ENCODE measurements at places on chromosomes 4 and X.

- no peak for DNase-seq
Observed at GRCh38 chr4:138202686-138203085, 39.5 kb downstream of the SLC7A11 start.

- DNase-seq: no peak
Observed at GRCh38 chrX:33725535-33726210, 406.4 kb downstream of the FAM47A start.

DNA sequence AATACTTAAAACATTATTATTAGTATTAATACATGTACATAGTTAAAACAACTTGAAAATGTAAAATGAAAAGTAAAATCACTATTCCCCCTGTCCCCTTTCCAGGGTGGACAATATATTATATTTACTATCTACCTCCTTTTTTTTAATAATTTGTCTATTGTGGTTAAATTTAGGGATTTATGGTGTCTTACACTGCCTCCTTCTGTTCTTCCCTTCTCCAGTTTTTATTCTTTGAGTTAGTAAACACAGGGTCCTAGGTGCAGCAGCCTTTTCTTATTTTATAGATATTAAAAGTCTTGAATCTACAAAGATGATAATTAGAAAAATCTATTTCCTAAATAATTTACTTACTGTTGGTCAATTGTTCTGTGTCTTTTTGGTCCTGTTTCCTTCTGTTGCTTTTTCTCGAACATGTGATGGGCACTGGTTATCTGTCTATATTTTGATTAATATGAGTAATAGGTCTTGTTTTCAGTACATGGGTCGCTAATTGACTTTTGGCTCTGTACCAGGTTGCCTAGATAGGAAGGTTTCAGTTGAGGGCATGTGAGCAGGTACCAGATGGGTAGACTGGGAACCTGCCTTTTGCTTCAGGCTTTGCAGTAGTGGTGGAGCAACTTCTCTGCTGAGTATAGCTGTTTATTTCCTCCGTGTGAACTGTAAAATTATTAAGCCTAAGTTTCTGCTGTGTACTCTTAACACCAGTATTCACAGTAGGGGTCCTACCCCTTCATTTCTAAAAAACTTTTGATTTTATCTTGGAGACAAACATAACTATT lies 1.1 kb downstream of the NUDT9 start:
- no peak for DNase-seq

DNA sequence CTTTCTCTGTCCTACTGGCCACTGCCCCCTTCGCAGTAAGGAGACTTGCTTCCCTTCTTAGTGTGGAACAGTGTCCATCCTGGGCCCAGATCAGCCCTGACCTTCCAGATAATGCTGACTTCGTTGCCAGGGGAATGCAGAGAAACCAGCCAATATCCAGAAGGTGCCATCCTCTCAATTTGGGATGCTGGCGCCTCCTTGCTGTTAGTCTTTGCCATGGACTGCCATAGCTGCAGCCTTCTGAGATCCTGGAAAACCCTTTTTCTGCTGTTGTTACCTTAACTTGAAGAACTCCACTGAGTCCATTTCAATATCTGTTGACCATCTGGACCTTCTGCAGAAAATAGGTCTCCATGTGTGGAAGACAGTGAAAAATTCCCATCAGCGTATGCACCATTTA lies 21.8 kb downstream of the RAI2 start:
- DNase-seq: no peak

GRCh38 chr4:119833611-119834010 lies 205.0 kb upstream of the PDE5A start:
- DNase-seq: no peak

DNA sequence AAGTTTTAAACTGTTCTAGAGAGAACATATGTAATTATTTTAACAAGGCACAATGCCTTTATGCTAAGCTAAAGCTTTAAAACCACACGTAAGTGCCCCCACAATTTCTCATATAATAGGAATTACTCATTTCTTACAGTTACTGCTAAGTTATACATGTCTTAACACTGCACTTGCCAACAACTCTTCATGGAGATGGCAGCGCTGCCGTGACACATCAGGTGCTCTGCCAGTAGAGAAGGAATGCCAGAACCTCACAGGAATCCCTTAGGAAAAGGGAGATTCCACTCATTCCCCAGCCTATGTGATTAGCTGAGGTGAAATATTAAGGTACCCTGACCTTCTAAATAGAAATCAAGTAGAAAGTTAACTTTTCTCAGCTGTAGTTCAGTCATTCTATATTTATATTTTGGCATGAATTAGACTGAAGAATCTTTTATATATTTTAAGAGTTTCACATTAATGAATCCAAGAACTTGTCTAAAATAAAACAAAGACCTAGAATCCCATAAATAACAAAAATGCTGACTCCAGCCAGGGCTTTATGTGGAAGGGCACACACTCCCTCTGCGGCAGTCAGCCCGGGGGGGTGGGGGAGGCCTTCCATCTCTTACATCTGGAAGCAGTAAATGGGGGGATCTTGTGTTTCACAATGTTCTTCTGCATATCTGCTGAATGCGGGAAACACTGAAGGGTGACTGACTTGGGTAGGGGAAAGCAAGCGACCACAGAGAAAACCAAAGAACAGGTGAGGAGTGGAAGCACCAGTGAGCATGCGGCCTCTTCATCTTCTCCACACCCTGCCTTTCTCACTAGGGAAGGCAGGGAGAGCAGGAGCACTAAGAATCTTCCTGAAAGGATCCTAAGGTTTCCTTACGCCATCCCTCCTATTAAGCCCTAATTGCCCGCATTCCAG lies 23.7 kb downstream of the ACSL1 start:
- DNase-seq: no peak

DNA sequence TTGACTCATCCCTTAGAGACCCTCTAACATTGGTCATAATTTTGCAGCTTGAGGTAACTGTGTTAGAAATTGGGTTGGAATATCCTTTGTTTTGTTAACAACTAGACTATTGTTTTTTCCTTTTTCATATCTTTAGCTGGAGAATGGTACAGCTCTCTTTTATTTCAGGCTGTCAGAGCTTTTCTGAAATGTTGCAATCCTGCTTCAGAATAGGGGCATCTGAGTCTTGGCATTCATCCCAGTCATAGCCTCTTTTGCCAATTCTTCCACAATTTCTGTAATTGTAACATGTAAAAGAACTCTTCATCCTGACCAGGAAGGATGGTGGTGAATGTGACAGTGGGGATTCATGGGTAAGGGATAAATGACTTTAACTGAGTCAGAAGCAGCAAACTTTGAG lies 128.7 kb downstream of the FHIP1A start:
- no peak for DNase-seq

DNA sequence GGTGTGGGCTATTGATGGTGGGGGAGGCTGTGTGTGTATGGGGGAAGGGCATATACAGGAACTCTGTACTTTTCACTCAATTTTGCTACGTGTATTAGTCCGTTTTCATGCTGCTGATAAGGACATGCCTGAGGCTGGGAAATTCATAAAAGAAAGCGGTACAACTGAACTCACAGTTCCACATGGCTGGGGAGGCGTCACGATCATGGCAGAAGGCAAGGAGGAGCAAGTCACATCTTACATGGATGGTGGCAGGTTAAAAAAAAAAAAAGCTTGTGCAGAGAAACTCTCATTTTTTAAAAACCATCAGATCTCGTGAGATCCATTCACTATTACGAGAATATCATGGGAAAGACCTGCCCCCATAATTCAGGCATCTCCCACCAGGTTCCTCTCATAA lies 152.3 kb downstream of the NEK1 start:
- DNase-seq: no peak

DNA sequence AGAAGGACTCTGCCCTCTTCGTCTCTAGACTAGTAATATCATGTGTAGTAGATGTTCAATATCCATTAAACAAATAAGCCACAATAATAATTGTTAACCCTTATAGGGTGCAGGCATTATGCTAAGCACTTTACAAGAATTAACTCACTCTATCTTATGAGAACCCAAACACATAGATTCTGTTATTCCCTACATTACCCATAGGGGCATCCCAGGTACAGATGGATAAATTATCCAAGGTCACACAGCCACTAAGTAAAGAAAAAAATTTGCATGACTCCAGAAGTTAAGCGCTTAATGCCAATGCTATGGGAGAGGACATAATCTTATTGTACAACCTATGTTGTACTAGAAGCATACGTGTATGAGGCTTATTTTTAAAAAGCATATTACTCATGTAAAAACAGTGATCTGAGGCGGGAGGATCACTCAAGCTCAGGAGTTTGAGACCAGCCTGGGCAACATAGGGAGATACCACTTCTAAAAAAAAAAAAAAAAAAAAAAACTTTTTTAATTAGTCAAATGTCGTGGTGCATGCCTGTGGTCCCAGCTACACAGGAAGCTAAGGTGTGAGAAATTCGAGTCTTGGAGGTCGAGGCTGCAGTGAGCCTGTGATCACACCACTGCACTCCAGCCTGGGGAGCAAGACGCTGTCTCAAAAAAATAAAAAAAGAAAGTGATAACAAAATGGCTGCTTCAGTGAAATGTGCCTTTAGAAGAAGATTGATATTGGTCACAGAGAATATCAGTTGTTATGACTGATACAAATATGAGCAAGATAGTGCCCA lies 13.6 kb downstream of the LDB2 start:
- no peak for DNase-seq

- no peak for DNase-seq
Observed at GRCh38 chr4:179586460-179586859, 2144.2 kb upstream of the AGA start.

DNA sequence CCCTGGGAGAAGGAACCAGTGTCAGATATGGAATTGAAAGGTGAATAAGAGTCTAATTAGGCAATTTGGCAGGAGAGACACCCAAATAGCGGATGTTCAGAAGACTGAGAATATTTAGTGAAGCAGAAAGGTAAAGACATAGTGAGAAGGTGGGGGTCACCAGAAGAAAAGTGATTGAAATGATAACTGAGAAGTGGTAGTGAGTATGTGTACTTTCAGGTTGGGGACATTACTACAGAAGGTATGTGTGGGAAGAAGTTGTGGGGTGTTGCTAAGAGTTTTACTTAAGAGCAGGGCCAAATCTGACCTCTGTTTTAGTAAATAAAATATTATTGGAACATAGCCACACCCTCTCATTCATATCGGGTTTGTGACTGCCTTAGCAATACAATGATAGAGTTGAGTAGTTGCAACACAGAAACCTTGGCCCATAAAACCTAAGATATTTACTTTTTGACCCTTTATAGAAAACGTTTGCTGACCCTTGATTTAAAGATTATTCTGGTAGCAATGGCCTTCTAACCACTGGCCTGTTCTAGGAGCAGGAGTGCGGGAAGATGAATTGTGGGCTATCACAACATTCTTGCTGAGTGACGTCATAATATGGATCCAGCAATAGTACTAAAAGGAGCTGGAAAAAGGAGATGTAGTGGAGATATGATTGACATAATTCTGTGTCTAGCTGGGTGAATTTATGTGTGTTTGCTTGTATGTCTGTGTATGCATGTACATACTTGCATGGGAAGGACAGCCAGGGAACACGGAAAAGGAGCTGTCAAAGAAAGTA lies 115.3 kb downstream of the HS3ST1 start:
- no peak for DNase-seq

- no peak for DNase-seq
Observed at GRCh38 chr4:14169460-14169859, 541.9 kb upstream of the BOD1L1 start.

DNA sequence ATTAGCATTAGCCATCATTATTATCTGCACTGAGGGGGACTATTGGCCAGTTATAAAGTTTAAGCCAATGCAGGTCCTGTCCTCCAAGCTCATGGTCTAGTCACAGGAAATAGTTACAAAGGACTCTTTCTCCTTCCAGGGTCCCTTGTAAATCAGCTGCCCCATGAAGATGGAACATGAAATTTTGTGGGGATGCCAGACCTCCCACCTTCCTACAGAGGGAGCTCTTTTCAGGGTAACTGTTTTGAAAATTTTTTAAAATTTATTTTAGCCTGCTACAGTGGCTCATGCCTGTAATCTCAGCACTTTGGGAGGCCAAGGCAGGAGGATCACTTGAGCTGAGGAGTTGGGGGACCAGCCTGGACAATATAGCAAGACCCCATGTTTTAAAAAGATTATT lies 124.4 kb upstream of the SLC34A2 start:
- no peak for DNase-seq

GRCh38 chrX:39158801-39159657 lies 357.8 kb downstream of the MID1IP1 start:
- no peak for DNase-seq

- no peak for DNase-seq
Observed at GRCh38 chrX:114619874-114620273, 36.0 kb downstream of the HTR2C start.

DNA sequence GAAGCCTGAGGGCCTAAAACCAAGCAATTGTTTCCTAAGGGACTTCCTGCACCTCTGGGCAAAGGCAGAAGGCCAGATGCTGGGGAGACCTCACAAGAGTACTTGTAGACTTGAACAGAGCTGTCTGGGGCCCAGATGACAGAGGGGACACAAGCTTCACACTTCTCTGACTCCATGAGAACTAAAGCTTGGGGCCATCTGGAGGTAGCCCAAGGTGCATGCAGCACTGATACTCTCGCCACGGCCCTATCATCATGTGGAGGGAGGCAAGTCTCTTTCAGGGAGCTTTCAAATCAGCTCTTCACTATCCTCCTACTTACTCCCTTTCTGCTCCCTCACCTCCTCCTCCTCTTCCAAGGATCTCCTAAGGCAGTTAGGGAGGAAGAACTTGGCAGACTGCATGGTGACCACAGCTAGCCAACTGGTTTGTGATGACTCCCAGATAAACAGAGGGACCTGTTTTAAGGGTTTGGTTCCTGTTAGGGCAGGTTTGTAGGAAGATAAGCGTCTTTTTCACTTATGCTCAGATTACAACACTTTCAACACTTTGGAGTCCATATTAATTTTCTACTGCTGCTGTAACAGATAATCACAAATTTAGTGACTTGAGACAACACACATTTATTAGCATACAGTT lies 23.8 kb downstream of the MSL3 start:
- no peak for DNase-seq

GRCh38 chr4:108607079-108607815 lies 13.1 kb upstream of the RPL34 start:
- no peak for DNase-seq

GRCh38 chrX:13283950-13284546 lies 35.8 kb downstream of the ATXN3L start:
- peak; percentile 65 for DNase-seq

DNA sequence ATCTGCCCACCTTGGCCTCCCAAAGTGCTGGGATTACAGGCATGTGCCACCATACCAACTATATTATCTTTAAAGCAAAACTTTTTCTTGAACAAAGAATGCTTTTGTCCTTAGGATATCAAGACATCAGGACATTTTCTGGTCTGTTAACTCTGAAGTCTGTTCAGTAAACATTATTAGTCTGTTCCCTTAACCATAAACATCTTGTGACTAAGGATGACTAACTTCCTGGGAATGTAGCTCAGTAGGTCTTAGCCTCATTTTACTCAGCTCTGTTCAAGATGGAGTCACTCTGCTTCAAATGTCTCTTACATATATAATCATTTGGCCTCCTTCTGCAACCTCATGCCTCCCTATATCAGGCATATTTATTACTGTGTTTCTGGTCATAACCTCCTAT lies 122.9 kb downstream of the UBE2NL start:
- no peak for DNase-seq

- no peak for DNase-seq
Observed at GRCh38 chr4:153346031-153346430, 1.5 kb downstream of the MND1 start.

- no peak for DNase-seq
Observed at GRCh38 chrX:24805201-24805600, 111.5 kb downstream of the POLA1 start.

Measured in AG09319 (cell line).